Muscle of back (tissue), 13 donors: ENCODE measurements at places on chromosomes 7 and 10. TPM values are rescaled to one million over a fixed set of nuclear protein-coding genes. Genes with fewer than 3 reads are reported as not detected.

DNA sequence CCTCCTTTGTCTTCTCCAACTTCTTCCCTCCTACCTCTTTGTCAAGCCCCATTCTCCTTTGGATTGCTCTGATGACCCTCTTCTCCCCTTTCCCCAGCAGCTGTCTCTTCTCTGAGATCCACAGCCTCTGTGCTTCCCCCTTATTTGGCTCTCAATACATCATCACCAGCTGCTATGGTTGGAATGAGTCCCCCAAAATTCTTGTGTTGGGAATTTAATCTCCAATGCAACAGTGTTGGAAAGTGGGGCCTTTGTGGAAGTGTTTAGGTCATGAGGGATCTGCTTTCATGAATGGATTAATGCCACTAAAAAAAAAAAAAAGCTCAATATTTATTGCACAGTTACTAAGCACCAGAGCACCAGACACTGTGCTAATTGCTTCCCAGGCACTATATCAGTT, 39.2 kb upstream of the FRMD4A start:
- peak; percentile 68 for DNase-seq

GRCh38 chr7:99563650-99564049, 5.2 kb downstream of the ZNF655 start:
- no peak for DNase-seq

GRCh38 chr10:26274391-26274790, 57.8 kb downstream of the GAD2 start:
- no peak for DNase-seq

DNA sequence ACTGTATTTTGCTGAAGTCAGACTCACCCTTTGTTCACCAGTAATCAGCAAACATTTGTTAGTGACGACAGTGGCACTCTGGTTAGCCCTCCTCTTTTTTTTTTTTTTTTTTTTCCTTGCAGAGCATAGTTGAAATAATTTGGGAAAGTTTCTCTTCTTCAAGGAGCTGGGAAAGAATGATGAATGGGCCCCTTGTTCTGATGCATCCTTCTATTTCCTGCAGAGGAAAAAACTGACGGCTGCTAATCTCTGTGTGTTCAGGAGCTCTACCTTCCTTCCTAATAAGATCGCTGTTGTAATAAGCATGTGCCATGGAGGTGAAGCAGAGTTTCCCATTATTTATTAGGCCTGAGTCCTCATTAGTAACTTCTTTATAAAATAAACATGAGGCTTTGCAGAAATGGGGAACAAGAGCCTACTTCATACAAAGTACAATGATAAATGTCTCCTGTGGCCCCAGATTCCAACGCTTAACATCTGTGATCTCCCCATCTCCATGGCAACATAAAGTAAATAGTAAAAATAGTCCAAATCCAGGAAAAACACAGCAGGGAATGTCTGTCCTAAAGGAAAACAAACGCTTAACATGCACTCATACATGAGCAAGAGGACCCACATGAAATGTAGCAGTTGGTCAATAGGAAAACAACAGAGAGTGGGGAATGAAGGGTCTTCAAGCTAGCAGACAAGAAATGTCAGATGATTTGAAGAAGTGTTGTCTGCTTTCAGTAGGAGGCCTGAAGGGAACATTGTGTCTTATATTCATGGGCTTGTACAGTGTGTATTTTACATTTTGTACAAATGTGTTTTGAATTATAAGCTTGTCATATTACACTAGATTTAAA, 59.1 kb upstream of the CALD1 start:
- DNase-seq: peak; percentile 66

- DNase-seq: no peak
Observed at GRCh38 chr10:125158275-125158600, 2.1 kb downstream of the CTBP2 start.

DNA sequence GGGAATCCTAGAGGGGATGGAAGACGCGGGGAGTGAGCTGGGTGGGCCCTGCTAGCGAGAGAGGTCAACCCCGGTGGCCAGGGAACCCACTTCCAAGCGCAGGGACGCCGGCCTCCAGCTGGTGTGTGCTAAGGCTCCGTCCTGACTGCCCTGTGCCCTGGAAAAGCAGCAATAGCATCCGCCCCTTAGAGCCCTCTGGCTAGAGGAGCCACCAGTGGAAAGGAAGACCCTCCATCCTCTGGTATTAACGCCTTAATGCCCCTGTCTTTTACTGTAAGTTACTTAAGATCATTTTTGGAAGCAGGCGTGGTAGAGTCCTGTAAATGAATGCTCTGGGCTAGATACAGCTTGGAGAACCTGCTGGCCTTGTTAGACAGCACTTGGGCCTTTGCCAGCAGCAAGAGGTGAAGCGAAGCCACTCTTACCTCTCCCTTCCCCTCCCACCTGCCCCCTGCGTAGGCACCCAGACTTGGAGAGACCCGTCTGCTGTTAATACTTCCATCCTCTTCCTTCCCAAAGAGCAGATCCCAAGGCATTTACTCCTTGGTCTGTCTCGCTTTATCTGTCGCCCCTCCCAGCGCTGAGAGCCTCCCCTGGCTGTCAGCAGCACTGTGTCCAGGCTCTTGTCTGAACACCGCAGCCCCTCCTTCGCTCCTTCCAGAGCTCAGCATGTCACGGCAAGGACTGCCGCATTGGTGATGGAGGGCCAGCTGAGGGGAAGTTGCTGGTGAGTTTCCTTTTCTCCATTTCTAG, 4.6 kb downstream of the REPIN1 start:
- DNase-seq: no peak

GRCh38 chr10:13105184-13105583, 5.2 kb downstream of the OPTN start:
- no peak for DNase-seq

DNA sequence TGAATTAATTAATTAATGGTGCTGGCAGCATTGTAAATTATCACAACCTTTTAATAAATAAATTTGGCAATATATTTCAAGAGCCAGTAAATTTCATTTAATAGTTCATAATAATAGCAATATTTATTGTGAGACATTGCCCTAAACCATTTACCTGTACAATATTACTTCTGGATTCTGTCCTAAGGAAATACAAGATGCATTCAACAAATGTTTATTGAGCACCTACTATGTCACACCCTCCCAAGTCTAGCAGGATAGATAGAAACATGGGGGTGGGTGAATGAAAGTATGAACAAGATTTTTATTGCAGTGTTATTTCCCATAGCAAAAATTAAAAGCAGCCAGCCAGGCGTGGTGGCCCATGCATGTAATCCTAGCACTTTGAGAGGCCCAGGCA, 4.4 kb upstream of the HERC4 start:
- no peak for DNase-seq

- DNase-seq: no peak
Observed at GRCh38 chr10:117462424-117462792, 80.1 kb upstream of the EMX2 start.

- DNase-seq: peak; percentile 20
Observed at GRCh38 chr10:49359349-49360270, 36.3 kb downstream of the DRGX start.

DNA sequence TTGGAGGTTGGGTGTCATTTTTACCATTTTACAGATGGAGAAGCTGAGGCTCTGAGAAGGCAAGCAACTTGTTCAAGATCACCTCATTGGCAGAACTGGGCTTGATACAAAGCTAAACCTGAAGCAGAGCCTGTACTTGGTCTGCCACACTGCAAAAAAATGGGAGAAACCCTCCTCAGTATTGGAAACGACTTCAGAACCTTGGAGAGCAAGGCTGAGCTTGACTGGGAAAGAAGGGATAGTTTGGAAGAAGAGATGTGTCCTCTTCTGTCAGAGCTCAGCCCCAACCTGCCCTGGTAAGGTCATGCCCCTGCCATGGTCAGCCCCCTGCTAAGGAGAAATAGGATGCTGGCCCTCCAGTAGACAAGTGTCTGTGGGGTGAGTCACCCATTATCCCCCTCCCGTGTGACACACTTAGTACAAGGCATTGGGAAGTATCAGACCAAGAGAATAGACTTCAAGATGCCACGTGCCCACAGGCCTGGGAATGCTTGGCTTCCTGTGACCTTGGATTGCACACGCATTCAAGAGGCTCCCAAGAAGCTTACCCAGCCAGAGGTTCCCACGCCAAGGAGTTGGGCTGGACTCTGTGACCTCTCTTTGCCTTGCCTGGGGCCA, 56.2 kb upstream of the SMNDC1 start:
- DNase-seq: no peak

GRCh38 chr7:3879355-3880075, 578.5 kb downstream of the SDK1 start:
- no peak for DNase-seq

- DNase-seq: peak; percentile 19
Observed at GRCh38 chr7:114504586-114504985, 90.0 kb downstream of the FOXP2 start.

DNA sequence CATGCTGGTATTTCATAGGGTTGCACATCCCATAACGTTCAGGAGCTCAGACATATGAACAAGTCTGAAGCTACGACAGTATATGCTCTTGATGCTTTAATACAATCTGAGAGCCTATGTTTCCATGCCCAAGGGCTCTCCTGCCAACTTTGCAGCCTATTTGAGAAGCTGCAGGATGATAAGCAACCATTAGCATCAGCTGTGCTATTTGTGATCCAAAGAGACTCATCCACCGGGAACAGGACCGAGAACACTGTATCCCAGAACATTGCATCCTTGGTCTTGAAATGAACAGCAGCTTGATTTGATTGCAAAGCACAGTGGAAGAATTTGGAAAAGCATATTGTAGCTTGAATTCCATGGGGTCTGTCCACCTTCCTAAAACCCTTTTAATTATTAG, 156.2 kb upstream of the PTER start:
- no peak for DNase-seq

DNA sequence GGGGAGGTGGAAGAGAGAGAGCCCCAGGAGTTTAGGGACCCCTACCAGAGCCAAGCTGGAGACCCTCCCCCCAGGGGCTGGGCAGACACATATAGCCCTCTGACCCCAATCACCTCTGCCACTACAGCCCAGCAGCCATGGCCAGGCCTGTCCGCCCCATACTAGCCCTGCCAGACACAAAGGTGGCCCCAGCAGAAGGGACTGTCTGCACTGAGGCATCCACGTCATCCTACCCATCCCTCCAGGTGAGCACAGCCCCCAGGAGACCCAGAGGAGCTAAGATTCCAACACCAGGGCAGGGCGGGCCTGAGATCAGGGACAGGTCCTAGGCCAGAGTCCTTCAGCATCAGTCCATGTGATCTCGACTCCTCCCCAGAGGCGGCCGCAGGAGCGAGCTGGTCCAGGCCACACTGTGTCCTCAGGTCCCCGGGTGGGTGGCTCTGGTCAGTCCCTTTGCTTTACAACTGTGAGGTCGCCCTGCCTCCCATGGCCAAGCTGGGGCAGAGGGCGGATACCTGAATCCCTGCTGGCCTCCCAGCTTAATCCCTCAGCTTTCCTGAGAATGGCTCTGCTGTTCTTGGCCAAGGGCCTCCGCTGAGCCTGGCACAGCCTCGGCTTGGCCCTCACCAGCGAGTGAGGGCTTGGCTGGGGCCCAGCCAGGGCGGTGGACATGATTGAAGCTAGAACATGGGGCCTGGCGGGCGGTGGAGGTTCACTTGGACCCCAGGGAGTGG, 14.3 kb upstream of the ELN start:
- peak; percentile 61 for DNase-seq

- no peak for DNase-seq
Observed at GRCh38 chr7:1679966-1680730, 10.1 kb downstream of the ELFN1 start.

GRCh38 chr10:86520871-86521677, 518 bp downstream of the WAPL start:
- no peak for DNase-seq

DNA sequence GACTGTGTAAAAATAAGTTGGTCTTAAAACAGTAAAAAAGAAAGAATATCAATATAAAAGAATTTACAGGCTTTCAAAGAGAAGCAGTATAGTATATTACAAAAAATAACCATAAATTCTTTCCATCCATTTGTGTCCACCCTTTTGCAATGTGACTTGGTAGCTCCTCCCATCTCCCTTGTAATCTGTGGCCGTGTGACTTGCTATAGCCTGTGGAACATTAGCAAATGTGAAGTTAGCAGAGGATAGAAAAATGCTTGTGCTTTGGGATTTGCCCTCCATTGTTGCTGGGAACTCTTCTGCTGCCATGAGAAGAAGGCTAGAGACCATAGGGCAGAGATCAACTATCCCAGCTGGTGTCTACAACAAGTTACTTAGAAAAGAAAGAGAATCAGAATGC, 30.2 kb downstream of the KLHL7 start:
- DNase-seq: no peak

DNA sequence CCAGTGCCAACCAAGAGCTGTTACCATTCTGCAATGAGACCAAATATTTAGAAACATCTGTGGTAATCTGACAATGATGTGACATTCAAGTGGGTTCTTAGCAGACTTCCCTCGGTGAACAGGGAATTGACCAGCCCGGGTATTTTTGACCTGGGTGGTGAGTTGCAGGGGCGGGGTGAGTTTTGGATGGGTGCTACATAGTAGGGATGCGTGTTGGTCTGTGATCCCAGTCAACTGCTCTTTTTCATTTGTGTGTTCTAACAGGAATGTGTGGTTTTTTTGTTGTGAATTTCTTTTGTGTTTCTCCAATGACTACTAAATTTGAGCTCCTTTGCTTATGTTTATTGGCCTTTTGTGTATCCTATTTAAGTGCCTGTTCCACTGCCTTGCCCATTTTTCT, 273.6 kb upstream of the HABP2 start:
- DNase-seq: no peak

DNA sequence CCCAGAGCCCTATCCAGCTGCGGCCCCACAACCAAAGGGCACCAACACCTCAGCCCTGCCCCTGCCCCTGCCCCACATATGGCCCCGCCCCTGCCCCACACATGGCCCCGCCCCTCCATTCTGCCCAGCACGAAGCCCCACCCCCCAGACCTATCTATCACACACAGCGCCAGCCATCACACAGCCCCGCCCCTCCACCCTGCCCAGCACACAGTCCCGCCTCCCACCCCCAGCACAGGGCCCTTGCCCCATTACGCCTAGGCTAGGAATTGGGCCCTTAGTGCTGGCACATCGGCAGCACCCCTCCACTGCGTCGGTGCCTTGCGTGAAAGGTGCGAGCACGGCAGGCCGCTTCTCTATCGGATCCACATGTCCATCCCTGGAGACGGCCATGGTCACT, 126.8 kb downstream of the MAD1L1 start:
- DNase-seq: no peak

DNA sequence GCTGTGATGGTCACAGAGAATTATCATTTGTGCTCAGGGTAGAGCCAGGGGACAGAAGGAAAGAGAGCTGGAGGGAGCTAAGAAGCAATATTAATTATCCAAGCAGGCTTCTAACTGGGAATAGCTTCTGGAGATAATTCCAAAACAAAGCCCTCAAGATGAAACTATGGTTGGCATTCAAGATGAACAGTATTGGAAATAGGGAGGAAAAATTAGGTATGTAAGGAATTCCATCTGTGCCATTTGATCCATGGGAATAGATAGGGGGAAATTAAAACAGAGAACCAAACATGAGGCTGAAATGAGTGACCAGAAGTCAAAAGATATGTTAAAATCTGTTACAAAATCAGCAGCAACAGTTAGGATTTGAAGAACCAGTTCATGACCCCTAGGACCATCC, 75.3 kb downstream of the NDUFB2 start:
- DNase-seq: no peak

GRCh38 chr10:87915406-87915805, 52.0 kb downstream of the PTEN start:
- DNase-seq: no peak

GRCh38 chr7:125326666-125327255, 397.1 kb upstream of the POT1 start:
- DNase-seq: no peak

GRCh38 chr7:27178366-27178765, 4.2 kb upstream of the HOXA10 start:
- no peak for DNase-seq

PPP1R3C gene
- polyA plus RNA-seq: 158 TPM

GATA3 gene
- 0.62 TPM for polyA plus RNA-seq

SPDYE1 gene
- polyA plus RNA-seq: 0.20 TPM

SAP25 gene
- polyA plus RNA-seq: 5.3 TPM

GJC3 gene
- polyA plus RNA-seq: 0.42 TPM

GJD4 gene
- polyA plus RNA-seq: 2.8 TPM
